BE2C (cell line): ENCODE measurements at places on chromosomes 7 and 10.

DNA sequence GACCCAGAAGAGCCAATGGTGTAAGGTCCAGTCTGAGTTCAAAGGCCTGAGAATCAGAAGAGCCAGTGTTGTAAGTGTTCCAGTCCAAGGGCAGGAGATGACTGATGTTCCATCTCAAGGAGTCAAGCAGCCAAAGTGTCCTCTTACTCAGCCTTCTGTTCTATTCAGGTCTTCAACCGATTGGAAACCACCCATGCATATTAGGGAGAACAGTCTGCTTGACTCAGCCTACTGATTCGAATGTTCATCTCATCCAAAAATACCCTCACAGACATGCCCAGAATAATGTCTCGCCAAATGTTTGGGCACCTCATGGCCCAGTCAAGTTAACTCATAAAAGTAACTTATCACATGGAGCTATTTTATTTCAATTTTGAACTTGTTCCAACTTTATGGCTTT lies 2.9 kb upstream of the WDFY4 start:
- no peak for DNase-seq

GRCh38 chr7:96332325-96332724 lies 10.4 kb upstream of the SLC25A13 start:
- DNase-seq = no peak

DNA sequence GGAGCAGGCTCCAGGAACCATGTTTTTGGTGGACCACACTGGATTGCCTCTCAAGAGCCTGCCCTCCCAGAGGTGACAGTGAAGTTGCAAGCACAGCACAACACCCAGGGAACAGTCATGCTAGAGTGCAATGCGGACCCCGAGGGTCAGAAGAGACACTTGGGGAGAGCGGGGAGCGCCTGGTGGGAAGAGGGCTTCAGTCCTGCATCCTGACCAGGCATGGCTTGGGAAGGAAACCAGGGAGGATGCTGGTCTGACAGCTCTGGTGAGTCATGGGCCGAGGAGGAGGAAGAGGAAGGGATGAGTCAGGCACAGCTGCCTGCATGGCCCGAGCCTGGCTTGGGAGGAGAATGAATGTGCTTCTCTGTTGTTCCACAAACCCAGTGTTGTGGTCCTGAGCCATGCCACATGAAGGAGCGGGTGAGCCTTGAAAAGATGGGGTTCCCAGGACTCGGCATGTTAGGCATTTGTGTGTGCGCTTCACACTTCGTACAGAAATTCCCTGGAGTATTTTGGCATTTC lies 29.5 kb upstream of the ANKRD2 start:
- DNase-seq = peak; percentile 66

GRCh38 chr7:43363035-43363791 lies 219.7 kb upstream of the STK17A start:
- DNase-seq = no peak

GRCh38 chr10:3898821-3899220 lies 113.8 kb upstream of the KLF6 start:
- DNase-seq = no peak

DNA sequence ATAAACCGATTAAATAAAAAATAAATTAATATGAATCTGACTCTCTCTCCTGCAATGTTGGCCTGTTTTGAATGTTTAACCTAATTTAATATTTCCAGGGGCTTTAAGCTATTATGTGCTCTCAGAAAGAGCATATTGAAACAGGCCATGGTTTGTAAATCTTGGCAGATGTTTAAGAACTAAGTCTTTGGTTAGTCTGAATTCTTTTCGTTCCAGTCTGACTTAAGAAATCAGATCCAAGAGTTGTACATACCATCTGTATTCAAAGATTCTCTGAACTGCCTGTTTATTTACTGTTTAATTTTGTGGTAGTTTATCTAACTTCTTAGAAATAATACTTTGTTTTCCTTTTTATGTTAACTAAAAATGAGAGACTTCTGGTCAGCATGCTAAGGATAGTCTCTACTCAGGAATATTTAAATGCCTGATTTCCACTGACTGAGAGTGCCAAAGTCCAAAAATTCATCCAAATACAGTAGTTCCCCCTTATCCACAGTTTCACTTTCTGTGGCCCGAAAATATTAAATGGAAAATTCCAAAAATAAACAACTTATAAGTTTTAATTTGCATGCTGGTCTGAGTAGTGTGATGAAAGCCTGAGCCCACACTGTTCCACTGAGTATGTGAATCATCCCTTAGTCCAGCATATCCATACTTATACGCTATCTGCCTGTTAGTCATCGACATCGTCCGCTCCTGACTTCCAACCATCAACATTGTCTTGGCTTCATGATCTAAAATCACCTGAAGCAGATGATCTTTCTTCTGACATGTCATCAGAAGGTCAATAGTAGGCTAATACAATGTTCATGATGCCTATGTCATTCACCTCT lies 238.1 kb upstream of the CSTF2T start:
- no peak for DNase-seq

- no peak for DNase-seq
These were observed 3.0 kb downstream of the PTPRE start for GRCh38 chr10:127909716-127910463.

GRCh38 chr7:4074994-4075393 lies 607.1 kb upstream of the FOXK1 start:
- DNase-seq = no peak

DNA sequence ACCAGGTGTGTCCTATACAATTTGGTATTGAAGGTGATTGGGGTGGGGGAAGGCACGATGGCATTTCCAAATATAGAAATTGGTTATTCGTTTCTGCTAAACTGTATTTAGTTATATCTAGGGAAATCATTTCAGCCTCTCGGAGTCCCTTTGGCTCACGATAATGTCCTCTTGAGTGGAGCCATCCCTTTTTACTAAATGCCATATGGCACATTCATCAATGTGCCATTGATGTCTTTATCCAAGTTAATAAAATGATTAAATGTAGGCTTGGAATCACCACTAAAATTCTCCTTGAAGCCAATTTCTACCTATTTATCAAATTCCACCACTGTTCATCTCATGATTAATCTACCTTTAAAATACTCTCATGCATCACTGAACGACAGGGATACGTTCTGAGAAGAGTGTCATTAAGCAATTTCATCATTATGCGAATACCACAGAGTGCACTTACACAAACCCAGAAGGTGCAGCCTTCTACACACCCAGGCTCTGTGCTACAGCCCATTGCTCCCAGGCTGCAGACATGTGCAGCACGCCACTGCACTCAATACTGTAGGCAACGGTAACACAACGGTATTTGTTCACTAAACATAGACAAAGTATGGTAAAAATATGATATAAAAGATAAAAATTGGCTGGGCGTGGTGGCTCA lies 219.2 kb upstream of the C7orf33 start:
- DNase-seq = no peak
